T-helper 22 cell (primary cell): ENCODE measurements at places on chromosomes 1 and 21.

DNA sequence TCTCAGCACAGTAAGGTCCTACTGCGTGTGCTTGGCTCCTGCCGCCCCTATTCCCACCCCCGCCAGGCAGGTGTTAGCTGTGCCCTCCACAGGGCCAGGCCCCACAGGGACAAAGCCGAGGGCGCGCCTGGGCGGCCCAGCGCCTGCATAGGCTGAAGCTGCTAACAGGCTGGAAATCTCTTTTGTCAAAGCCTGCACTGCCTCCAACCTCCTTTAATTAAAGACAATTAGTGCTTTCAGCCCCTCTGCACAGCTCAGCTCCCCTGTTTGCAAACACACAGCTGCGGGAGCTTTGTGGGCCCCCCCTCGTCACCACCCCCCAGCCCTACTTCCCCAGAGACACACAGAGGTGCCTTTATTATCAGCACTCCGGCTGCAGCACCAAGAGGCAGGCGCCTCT lies 95.9 kb downstream of the EPHB2 start:
- DNase-seq, result no peak

- no peak for DNase-seq
These were observed 91.3 kb upstream of the COA6 start for GRCh38 chr1:234281826-234282489.

DNA sequence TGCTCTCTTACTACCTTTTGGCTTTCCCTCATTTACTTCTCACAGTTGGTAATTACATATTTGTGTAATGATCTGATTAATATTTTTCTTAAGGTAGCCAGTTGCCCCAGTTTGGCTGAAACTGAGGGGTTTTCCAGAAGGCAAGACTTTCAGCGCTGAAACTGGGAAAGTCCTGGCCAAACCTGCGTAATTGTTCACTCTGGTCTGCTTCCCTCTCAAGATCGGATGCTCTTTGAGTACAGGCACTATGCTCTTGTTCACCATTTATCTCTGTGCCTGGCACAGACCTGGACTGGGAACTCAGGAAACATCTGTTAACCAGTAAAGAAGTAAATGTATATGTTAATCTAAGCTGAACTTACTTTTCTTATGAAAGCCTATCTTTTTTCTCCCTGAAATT lies 209.6 kb upstream of the HOOK1 start:
- DNase-seq, result no peak

GRCh38 chr1:185448591-185449186 lies 131.6 kb upstream of the IVNS1ABP start:
- no peak for DNase-seq

DNA sequence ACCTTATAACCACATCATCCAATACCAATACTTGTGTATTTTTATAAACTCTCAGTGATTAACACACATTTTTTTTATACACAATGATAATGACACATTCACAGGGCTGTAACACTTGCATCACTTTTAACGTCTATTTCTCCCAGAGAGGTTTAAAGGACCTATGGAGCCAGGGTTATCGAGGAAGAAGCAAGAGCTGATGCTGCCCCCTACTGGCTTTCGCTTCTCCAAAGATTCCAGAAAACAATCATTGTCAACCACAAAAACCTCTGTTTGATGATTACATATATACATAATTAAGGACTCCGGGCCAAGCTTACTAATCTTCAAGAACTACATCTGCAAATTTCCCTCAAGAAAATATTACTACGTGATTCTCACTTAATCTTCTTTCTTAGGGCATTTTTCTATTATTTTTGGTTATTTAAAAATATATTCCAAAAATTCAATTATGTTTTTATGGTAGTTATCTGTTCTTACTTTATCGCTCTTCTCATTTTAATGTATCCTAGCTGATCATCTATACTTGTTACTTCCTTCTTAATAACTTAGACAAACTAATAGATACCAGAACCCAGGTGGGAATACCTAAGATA lies 214.5 kb downstream of the VAV3 start:
- no peak for DNase-seq

- no peak for DNase-seq
These were observed 1753.4 kb downstream of the MRPL39 start for GRCh38 chr21:23853796-23854379.

- no peak for DNase-seq
These were observed 38.0 kb downstream of the ATF3 start for GRCh38 chr1:212646588-212646987.

DNA sequence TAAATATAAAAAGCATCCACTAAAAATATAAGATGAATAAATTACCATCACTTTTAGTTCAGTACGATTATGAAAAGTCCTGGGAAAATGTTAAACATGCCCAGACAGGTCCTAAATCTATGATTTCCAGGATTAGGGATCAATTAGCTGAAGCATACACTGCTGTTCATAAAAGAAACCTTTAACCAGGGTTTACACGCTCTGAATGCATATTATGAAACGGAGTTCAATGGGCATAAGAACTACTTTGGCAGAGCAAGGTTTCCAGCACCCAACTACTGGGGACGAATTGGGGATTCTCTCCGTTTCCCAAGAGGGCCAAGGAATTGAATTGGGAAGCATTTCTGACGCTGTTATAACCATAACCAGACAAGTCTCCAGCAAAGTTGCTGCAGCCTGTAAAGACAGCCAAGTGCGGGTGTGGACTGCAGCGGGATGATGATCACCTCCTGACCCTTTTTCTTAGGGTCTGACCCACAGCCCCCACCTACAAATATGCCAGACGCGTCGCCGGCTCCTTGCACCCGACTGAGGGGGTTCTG lies 1.6 kb downstream of the SLC30A1 start:
- DNase-seq, result no peak

- DNase-seq, result peak; percentile 77
These were observed at the start of gene PSMB4 for GRCh38 chr1:151399324-151400171. TSS of gene PSMB4 (plus strand) at chr1:151399573. CDS start at chr1:151399588, 15 bp downstream.

DNA sequence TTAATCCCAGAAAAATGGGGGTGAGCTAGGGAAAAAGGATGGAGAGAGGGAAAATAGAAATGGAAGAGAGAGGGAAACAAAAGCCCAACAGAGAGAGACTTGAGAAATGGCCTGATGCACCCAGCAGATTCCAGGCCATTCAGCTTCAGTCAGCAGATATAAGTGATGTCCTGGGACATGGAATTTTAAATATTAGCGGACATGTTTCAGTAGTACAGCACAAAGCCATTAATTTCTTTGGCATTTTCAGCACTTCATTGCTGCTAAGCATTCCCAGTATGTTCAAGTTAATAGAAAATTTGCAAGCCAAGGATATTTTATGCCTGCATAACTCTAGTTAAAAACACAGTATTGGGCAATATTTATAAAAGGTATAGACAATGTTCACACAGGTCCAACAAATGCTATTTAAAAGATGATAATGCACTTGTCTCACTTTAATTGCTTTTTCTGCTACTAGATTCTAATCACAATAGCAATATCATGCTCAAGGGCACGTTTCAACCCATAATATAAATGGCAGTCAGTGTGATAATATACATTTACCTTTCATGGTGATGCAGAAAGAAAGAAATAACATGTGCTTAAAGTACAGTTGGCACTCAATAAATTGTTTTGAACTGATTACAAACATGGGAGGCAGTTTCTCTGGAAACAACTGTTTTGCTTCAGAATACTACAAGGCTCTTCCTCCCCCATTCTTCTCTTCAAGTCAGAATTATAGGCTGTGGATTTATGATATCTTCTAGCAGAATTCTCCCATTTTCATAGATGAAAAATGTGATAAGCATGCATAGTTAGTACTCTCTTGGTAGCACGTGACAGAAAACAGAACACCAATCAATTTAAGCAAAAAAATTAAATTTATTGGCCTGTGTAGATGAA lies 108.1 kb upstream of the MAGI3 start:
- no peak for DNase-seq

GRCh38 chr1:18239671-18240070 lies 132.1 kb downstream of the IGSF21 start:
- no peak for DNase-seq

- DNase-seq, result no peak
These were observed 30.2 kb downstream of the SLC22A15 start for GRCh38 chr1:116006486-116006964.

DNA sequence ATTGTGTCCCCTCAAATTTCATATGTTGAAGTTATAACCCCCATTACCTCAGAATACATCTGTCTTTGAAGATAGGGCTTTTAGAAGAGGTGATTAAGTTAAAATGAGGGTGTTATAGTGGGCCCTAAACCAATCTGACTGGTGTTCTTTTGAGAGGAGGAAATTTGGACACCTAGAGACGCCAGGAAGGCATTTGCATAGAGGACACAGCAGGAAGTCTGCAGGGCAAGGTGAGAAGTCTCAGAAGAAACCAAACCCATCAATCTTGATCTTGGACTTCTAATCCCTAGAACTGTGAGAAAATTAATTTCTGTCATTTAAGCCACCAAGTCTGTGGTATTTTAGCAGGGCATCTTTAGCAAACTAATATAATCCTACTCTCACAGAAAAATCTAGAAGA lies 13.0 kb downstream of the GOLPH3L start:
- no peak for DNase-seq

DNA sequence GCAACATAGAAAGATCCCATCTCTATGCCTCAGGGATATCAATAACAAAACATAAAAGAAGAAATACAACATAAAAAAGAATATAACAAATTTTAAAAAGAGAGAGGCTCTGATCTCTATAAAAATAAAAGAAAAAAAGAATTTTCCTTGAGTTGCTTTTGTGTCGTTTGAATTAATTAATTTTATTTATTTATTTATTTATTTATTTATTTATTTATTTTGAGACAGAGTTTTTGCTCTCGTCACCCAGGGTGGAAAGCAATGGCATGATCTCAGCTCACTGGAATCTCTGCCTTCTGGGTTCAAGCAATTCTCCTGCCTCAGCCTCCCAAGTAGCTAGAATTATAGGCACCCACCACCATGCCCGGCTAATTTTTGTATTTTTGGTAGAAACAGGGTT lies 8.5 kb downstream of the F11R start:
- no peak for DNase-seq

DNA sequence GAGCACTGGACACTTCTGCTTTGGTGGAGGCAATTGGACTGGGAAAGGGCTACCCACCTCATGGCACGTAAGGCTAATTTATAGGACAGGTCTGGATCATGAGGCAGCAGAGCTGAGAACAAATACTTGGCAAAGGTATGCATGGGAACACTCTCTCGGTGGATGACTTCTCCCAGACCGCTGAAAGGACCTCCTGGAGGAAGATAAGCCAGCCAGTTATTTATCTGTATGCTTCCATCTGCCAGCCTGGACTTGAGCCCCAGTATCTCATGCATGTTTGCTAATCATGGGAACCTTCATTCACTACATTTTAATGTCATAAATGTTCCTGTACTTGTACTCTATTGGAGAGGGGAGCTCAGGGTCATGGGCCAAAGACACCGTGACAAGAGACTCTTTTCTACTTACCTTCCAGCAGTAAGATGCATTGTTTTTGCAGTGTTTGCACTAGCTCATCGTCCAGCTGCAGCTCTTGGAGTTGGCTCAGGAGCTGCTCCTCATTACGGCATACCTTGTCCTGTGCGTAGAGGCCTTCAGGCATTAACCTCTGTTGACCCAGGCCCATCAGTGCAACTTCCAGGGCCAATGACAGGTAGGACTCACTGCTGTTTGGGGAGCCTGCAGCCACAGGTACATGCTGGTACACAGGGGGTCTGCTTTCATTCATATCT lies 23.7 kb downstream of the UROD start:
- DNase-seq, result no peak

DNA sequence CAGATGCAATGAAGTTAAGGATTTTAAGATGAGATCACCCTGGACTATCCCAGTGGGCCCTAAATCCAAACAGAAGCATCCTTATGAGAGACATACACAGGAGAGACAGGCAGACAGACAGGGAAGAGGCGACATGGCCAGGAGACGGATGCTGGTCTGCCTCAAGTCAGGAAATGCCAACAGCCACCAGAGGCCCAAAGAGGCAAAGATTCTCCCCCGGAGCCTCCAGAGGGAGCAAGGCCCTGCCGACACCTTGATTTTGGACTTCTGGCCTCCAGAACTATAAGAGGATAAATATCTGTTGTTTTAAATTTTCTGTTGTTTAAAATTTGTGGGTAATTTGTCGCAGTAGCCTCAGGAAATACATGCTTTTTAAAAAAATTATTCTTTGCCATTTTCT lies 116.4 kb downstream of the GLIS1 start:
- DNase-seq, result no peak

DNA sequence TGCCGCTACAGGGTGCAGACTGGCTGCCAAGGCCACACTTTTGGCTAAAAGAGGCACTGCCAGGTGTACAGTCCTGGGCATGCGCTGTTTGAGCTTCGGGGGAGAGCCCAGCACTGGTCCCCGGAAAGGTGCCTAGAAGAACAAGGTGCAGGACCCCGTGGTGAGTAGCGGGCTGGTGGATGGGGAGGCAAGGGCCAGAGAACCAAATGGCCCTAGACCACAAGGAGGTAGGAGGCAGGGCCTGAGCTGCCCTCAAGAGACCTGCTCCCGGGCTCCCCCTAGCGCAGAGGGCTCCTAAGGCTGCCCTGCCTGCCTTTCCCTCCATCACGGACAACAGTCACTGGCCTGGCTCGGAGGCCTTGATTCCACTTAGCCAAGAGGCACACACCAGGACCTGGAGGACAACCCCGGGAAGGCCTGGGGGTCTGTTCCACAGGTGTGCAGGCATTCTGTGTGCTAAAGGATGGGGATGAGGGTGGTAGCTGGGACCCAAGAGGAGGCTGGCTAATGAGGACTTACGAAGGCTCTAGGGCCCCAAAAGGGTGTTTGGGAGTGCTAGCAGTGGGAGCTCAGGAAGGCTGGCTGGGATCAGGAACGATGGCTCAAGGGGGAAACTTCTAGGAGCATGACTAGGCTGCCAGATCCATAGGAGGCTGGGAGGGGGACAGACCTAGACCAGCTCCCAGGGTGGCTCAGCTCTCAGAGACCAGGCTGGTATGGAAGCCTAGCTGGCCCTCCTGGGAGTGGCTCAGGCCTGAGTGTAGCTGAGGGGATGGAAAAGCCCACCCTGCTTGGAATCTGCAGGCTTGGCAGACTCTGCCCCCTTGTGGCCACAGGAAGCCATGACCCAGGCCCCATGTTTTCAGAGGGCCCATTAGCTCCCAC lies 742 bp downstream of the ARTN start:
- no peak for DNase-seq

GRCh38 chr1:109609881-109610280 lies 9.5 kb downstream of the GNAT2 start:
- DNase-seq, result no peak

DNA sequence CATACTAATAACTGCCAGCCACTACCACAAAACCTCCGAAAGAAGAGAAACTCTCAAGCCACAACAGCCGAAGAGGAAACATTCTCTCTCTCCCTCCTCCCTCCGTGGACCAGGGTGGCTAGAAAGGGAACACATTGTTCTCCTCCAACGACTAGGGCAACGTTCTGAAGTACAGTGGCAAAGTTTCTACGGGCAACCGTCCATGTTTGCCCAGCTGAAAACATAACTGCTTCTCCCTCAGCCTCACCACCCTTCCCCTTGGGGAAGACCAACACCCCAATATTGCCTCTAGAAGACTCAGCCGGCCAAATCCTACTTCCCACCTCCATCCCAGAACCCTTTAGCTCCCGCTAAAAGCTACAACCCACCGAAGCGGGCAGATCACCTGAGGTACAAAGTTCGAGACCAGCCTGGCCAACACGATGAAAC lies 2.0 kb downstream of the GLUL start:
- no peak for DNase-seq

- no peak for DNase-seq
These were observed 172.7 kb downstream of the TGFBR3 start for GRCh38 chr1:91712981-91713841.

GRCh38 chr1:44301442-44301841 lies 53.6 kb downstream of the ERI3 start:
- DNase-seq, result no peak

GRCh38 chr1:167499106-167499505 lies 19.2 kb downstream of the CD247 start:
- no peak for DNase-seq
